ENCODE measurements at places on chromosomes 5 and 9.
A peak's percentile ranks its signal among the peaks of the same experiment; 100 is the strongest.

GRCh38 chr5:65577141-65577540 lies 14.0 kb downstream of the PPWD1 start:
- no peak for DNase-seq

DNA sequence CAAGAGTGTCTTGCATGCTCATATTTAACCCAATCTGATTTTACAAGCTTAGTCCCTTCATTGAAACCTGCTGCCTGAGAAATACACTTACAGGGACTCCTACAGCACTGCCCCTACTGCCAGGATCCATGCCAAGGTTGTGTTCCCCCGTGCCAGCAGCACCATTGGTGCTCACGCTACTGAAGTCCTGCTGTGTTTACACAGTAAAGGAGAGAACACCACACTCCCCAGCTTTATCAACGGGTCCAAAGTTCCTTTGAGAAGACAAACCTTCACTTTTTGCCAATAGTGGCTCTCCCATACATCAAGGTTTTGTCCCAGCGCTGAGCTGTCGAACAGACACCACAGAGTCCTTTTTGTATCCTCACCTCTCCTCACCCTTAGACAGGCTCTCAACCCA lies 155.1 kb upstream of the WWC1 start:
- no peak for DNase-seq

DNA sequence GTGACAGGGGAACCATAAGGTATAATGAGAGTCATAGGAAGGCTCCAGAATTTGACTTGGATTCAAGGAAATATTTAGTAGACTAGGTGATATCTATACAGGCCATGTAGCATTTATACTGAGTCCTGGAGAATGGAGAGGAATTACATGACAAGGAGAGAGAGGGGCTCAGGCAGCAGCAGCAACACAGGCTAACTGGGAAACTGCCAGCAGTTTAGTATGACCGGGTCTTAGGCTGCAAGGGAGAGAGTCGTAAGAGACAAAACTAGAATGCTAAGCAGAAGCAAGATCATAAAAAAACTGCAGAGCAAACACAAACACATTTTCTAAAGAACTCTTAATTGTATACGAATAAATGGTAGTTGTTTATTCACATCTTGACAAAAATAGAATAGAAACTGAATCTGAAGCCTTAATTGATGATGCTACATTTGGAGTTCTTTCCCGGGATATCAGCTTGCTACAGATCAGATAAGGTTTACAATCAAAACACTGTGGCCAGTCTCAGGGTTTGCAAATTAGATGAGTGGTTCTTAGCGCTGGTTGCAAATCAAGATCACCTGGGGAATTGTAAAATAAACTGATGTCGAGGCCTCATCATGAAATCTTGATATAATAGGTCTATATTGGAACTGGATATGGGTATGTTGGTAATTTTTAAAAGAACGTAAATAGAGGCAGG lies 480.0 kb upstream of the C9orf72 start:
- DNase-seq = no peak

GRCh38 chr5:61366497-61367240 lies 34.6 kb downstream of the ZSWIM6 start:
- DNase-seq = no peak

DNA sequence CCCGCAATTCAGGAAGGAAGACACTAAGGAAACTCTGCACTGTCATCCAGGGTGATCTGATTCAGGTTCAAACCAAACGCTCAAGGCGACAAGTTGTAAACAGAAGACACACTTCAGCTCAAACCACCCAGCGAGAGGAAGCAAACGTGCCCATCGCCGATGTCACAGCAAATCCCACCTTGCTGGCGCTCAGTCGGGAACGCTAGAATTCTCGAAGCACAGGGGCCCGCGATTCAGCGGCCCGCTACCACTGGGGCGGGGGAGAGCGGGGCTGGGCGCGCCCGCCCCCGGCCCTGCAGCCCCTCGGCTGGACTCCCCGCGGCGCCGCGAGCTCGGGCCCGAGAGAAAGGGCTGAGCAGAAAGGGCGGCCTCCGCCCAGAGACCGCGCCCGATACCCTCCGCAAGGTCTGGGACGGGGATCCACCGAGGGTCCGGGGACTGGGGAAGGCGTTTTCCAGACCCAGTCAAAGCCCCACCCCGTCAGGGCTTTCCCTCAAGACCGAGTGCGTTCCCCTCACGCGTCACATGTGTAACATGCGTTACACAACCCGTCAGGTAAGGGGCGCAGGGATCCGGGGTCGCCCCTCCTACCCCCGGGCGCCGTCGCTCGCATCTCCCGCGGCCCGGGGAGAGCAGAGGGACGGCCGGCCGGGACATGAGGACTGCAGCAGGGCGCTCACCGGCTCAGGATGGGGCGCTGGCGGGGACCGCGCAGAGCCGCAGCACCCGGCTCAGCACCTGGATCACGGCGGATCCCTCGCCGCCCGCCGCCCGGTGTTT lies 469 bp downstream of the AGTPBP1 start:
- peak; percentile 33 for DNase-seq
